ENCODE measurements at places on chromosomes 3 and 15.

GRCh38 chr15:65382921-65383320, 5.1 kb upstream of the IGDCC3 start:
- DNase-seq = no peak

DNA sequence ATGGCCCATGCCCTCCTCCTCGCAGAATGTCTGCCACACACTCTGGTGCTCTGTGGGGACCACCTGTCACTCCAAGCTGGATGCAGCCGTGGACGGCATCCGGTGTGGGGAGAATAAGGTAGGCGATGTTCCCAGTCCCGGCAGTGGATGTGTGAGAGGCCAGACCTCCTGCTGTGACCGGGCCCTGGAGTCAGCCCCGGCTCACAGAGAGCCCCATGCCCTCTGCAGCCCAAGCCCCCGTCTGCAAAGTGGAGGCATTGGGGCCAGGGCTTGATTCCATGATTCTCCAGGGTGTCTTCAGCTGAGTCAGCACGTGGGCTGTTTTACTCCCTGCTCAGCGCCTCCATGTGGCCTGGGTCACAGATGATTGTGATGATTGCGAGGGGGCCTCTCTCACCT, 32.2 kb downstream of the GOLGA6L10 start:
- DNase-seq = no peak

GRCh38 chr3:133674290-133674919, 12.7 kb upstream of the TOPBP1 start:
- no peak for DNase-seq

DNA sequence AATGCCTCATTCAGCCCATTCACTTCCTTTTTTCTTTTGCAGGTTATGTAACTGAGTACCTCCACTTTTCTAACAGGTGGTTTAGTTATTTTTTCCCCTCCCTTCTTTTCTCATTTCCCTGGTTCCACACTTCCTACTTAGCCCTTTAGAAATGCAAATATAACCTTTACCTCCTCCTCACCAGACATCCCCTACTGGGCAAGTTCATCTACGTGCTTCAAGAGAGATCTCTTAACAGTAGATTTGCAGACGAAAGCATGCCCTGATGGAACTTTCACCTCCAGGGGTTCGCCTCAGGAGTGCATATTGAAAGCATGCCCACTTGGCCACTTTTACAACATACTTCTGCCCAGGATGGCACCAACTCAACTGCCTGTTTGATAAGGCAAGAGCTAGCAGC, 314.1 kb upstream of the LRRC3B start:
- no peak for DNase-seq

- no peak for DNase-seq
Observed at GRCh38 chr15:92161039-92161670, 232.5 kb upstream of the ST8SIA2 start.

GRCh38 chr3:134333522-134334181, 40.6 kb downstream of the AMOTL2 start:
- peak; percentile 84 for DNase-seq

DNA sequence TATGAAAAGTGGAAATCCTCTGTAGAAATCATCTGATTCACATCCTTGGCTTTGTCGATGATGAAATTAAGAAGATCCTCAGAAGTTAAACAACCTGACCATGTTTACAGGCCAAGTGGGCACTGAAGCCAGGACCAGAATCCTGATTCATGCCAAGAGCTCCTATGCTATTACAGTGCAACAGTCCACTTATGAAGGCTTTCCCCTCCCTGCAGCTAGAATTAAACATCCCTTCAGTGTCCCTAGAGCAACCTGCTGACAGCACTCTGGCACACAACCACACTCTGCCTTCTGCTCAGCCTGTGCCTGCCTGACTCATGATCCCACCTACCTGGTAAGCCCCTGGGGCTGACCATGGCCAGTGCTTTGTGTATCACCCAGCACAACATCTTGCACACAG, 33.8 kb downstream of the TXNRD3 start:
- no peak for DNase-seq

GRCh38 chr15:85118581-85118980, 136.9 kb downstream of the PDE8A start:
- no peak for DNase-seq

- DNase-seq = no peak
Observed at GRCh38 chr3:113213896-113214587, 2.7 kb downstream of the BOC start.

DNA sequence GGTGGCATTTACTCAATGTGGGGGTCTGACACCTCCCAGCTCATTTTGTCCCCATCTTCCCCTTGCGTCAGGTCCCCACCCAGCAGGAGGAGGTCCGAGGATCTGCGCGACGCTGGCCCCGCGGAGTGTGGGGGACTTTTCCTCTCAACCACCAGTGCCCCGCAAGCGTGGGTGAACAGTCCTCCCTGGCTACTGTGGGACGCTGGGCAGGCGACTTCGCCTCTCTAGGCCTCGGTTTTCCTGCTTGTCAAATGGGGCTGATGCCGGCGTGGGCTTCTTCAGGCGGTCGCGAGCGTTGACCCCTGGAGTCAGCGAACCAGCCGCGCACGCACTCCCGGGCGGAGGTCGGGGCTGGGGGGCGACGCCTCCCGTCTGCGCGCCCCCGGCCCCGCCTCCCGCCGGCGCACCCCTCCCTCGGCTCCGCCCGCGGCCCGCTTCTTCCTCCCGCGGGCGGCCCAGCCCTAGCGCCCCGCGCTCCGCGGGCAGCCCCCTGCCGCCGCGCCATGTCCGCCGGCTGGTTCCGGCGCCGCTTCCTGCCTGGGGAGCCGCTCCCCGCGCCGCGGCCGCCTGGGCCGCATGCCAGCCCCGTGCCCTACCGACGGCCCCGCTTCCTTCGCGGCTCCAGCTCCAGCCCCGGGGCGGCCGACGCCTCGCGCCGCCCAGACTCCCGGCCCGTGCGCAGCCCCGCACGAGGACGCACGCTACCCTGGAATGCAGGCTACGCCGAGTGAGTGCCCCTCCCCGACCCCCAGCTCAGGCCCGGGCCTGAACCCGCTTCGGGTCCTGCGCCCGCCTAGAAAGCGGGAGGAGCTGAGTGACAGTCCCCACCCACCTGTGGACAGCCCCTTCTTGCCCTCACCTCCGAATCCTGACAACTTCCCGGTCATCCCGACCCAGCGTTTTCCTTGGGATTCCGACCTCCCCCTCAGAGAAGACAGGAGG, at the start of gene PPM1M:
TSS of gene PPM1M (plus strand) at position 438 of the 942 bp plus-strand sequence. CDS start at position 504, 66 bp downstream.
- DNase-seq = no peak

DNA sequence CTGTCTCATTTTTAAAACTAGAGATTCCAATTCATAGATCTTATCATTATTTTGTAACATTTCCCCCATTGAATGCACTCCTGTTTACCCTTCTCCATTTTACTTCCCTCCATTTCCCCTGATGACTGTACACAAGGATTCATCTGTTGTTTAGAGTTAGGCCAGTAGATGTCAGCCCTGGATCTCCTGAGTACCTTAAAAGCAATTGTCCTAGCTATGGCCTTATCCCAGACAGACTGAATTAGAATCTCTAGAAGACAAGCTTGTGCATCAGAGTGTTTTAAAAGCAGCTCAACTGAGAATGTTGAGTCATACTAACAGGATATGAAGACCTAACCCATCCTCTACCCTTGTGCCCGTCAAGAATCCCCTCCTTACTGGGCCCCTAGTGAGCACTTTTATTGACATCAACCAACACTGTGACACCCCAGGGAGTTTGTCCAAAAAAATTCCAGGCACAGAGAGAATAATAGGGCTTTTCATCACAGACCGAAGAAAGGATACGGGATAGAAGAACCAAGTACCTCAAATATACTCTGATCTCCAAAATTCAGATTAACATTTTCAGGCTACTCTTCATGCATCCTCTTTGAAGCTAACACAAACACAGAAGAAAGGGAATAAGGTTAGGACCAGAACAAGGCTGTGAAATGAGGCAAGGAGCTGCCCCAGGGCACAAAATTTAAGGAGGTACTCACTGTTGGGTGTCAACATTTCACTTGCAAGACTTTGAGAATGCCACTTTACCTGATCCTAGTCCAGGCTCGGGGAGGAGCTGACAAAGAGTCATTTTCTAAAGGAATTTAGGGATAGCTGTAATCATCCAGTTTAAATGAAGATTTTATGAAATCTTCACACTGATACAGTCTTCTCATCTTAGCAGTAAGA, 17.1 kb downstream of the ZBED2 start:
- DNase-seq = peak; percentile 64

GRCh38 chr3:156358232-156358631, 196.7 kb downstream of the SSR3 start:
- no peak for DNase-seq

DNA sequence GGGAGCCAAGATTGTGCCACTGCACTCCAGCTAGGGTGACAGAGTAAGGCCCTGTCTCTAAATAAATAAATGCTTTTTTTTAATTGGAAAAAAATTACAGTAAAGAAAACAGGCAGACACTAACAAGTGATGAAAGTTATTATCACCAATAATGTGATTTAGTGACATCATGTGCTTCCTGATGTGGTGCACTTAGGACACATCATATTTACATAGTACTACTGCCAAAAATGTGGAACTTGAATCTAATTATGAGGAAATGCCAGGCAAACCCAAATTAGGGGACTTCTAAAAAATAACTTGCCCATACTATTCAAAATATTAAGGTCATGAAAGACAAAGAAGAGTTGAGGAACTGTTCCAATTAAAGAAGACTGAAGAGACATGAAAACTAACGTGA, 30.8 kb downstream of the MAP4 start:
- no peak for DNase-seq

- DNase-seq = peak; percentile 89
Observed at GRCh38 chr3:140629357-140630137, 48.3 kb upstream of the TRIM42 start.

DNA sequence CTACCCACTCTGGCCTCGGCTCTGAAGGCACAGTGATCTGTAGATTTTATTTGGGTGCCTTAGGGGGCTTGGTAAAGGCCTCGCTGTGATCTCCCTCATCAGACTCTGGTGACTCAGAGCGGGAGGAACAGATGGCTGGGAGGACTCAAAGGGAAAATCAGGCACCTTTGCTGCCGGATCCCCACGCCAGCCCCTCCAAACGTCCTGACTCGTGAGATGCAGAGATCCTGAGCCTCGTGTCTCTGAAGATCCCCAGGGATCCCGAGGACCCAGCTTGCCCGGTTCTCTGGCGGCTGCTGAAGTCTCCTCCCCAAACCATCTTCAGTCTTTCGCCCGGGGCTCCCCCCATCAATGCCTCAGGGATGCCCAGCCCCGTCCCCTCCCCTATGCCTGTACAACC, 32.8 kb downstream of the MUC20 start:
- DNase-seq = no peak

GRCh38 chr15:35141743-35142471, 56.8 kb upstream of the NANOGP8 start:
- peak; percentile 41 for DNase-seq

- DNase-seq = no peak
Observed at GRCh38 chr15:42786978-42787377, 50.0 kb upstream of the CDAN1 start.

- DNase-seq = no peak
Observed at GRCh38 chr3:152583963-152584362, 251.0 kb upstream of the P2RY1 start.

GRCh38 chr15:91411586-91411985, 311.5 kb downstream of the SV2B start:
- DNase-seq = no peak

GRCh38 chr3:9026320-9027045, 63.2 kb upstream of the RAD18 start:
- DNase-seq = no peak

DNA sequence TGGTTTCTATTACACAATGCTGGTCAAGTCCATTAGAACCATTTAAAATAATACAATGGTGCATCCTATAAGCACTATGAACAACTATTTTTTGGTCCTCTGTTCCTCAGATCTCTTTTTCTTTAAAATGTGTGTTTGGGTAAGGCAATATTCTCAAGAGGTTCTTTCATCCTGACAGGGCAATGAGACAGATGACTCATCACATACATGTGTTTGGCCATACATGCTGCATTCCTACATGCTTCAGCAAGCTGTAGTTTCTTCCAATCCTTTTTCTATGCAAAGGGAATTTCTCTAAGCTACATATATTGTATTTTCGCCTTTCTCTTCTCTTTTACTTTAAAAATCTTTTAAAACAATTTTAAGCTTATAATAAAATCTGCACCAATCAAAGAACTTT, 52.7 kb downstream of the OTOL1 start:
- DNase-seq = no peak

DNA sequence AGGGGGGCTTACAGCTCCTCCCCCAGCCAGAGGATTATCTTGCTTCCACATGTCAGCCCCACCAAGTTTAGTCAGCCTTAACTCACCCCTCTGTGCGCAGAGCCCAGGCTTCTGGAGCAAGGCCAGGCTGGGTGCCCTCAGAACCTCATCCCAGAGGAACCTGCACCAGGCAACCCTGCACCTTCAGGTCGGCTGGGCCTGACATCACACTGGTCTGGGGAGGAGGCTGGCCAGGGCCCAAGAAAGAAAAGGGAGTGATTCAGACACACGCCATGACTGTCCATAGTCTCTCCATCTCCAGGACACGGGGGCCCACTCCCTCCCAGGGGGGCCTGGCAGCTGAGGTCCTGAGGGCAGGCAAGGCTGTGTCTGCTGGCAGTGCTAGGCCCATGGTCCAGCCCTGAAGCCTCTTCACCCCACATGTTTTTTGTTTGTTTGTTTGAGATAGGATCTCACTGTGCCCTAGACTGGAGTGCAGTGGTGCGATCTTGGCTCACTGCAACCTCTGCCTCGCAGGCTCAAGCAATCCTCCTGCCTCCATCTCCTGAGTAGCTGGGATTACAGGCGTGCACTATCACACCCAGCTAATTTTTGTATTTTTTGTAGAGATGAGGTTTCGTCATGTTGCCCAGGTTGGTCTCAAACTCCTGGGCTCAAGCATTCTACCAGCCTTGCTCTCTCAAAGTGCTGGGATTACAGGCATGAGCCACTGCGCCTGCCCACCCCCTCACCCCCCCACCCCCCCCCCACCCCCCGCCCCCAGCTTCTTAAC, 11.1 kb downstream of the TNK2 start:
- DNase-seq = no peak

DNA sequence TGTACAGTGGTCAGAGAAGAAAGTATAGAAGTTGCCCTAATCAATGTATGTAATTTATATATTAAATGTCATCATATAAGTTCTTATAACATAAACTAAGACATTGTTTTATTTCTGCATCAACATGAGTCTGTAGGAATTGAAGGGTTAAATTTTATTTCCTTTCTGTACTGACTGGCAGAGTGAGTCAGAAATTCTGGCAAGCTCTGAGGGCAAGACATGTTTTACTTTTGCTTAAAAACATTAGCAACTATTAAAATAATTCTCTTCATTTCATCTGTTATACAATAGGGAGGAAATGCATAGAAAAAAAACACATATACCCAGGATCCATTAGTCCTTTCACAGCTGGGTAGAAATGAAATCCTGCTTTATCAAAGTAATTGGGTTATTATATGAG, 171.4 kb upstream of the ALCAM start:
- DNase-seq = no peak

DNA sequence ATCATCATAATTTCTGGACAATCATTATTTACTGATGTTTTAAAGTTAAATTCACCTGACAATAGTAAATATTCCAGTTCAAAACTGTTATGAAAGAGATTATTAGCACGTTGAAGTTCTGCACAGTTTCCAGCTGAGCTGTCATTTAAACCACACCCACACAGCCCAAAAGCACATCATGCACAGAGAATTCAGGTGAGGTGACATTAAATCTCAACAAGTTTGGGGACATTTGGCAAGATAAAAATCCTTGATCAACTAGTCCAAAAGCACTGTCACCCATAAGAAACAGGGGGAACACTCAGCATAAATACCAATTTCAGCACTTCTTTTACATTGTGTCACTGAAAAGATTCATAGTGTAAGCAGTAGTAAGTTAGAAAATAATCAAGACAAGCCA, 6.9 kb downstream of the NCEH1 start:
- DNase-seq = no peak

GRCh38 chr3:180680097-180680430, 775 bp upstream of the CCDC39 start:
- DNase-seq = no peak

- no peak for DNase-seq
Observed at GRCh38 chr3:71228156-71228866, 355.2 kb downstream of the FOXP1 start.

Measured in HS-27A (cell line).